ENCODE measurements at places on chromosomes 6 and 20. TPM values are rescaled to one million over a fixed set of nuclear protein-coding genes. Genes with fewer than 3 reads are reported as not detected.
A peak's percentile ranks its signal among the peaks of the same experiment; 100 is the strongest.

DNA sequence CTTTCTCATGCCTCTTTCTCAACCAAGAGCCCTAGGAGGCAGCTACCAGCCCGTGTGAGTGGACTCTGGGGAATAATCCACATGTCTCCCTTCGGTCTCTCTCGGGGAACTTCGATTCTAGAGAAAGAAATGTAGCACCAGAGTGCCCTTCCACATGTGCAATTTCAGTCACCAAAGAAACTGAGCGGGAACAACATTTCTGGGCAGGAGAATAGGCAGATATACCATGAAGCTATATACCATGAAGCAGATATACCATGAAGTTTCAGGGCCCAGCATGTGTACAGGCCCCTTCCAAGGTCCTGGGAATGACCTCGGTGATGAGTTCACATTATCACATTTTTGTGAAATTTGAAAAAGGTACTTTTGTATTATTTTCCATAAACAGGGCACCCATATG lies 60.8 kb downstream of the PDE10A start:
- no peak for DNase-seq

DNA sequence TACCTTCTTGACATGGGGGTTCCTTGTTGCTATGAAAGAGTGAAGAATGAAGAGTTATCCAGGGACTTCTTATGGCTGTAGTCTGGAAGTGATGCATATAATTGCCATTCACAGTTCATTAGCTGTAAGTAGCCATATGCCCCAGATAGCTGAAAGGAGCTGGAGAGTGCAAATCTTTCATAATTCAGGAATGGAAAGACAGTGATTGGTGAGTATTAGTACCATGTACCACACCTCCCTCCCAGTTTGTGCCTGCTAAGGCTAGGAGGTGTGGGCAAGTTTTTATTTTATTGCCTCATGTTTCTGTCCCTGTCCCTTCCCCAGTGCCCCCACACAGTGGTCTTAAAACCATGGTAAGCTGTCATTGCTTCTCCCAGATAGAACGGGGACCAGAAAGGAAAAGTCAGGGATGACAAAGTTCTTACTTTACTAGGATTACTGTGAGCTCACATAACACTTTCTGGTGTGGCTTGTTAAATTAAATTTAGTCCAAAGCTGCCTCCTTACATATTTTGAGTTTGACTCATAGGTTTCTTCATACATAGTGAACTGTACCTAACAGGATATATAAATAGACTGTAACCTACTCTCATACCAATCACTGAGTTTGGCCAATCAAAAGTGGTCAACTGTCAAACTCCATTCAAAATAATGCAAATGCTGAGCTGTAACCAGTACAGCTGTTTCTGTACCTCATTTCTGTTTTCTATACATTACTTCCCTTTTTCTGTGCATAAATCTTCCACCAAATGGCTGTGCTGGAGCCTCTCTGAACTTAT lies 119.4 kb downstream of the RFPL4B start:
- no peak for DNase-seq

GRCh38 chr6:144895313-144896278 lies 610.5 kb downstream of the UTRN start:
- DNase-seq: no peak

DNA sequence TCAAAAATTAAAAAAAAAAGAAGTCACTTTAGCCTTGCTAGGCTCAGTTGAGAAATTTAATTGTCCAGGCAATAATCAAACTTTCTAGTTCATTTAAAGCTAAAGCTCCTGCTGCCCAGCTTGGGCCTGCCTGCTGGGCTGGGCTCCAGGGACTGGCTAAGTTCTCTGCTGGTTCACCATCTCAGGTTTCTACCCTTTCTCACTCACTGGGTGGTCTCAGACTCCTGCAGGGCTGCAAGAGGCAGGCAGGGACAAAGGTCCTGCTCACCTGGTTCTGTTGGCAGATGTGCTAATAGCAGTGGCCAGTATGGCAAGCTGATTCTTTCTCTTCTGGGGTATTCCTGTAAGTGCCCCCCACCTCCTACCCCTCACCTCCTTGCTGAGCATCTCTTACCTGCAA lies 21.2 kb upstream of the RTF2 start:
- no peak for DNase-seq

GRCh38 chr20:42046371-42047085 lies 428.4 kb upstream of the CHD6 start:
- no peak for DNase-seq

DNA sequence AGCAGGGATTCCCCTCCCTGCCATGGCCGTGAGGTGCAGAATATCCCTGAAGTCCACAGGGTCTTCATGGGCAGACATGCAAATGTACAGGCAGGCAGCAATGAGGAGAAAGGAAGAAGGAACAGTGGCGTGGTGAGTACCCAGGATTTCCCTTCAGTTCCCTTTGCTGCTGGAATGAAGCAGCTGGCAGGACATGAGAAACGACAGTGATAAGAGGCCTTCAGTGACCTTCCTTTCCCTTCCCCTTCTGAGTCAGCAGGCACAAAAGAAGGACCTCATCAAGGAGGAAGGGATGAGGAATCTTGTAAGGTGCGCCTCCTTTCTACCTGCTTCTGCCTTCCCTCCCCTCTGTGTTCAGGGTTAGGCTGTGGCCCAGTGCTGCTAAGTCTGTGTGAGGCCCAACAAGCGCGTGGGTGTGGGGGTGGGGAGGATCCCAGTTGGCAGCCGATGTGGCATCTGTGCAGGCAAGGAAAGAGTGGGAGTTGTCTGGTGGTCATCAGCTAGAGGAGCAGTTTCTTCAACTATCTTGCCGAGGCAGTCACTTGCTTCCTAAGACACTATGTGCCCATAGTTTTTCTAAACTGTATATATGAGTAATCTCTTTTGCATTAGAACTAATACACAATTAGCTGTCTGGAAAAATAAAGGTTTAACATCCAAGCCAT lies 29.5 kb upstream of the FBXO9 start:
- DNase-seq: no peak

DNA sequence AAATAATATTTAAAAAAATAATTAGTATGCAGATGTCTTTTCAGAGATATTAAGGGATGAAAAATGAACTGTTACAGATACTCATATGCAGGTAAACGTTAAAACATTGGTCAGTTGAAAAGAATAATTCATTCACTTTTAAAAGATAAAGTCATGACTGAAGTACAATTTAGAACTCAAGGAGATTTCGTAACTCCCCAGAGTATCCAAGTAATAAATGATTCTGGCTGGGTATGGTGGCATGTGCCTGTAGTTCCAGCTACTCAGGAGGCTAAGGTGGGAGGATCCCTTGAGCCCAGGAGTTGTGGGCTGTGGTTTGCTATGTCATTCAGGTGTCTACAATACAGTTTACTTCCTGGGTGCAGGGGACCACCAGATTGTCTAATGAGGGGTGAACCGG lies 122.3 kb upstream of the TMEM181 start:
- no peak for DNase-seq

- peak; percentile 30 for DNase-seq
Observed at GRCh38 chr6:20661721-20662120, 127.5 kb downstream of the CDKAL1 start.

DNA sequence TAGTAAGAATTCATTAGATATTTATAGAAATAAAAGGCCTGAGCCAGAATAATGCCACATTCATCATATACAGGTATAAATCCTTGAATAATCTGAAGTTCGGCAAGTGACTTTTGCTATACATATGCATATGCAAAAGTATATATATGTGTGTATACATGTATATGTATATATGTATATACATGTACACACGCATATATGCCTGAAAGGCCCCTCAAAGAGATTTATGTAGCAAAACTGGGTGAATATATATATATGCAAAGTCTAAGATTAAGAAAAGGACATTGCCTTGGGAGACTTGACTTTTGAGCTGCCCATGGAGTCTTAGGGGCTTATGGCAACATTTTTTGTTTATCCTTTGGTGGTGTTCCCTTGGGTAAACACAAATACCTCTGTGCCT lies 231.4 kb downstream of the BMP2 start:
- no peak for DNase-seq

- DNase-seq: no peak
Observed at GRCh38 chr20:34843421-34843820, 18.0 kb upstream of the NCOA6 start.

GRCh38 chr6:164098857-164099267 lies 684.3 kb downstream of the QKI start:
- no peak for DNase-seq

- DNase-seq: no peak
Observed at GRCh38 chr6:46420921-46421638, 70.2 kb downstream of the RCAN2 start.

GRCh38 chr6:14072084-14072483 lies 45.5 kb upstream of the CD83 start:
- no peak for DNase-seq

- DNase-seq: no peak
Observed at GRCh38 chr20:59322585-59323454, 22.4 kb downstream of the EDN3 start.

DNA sequence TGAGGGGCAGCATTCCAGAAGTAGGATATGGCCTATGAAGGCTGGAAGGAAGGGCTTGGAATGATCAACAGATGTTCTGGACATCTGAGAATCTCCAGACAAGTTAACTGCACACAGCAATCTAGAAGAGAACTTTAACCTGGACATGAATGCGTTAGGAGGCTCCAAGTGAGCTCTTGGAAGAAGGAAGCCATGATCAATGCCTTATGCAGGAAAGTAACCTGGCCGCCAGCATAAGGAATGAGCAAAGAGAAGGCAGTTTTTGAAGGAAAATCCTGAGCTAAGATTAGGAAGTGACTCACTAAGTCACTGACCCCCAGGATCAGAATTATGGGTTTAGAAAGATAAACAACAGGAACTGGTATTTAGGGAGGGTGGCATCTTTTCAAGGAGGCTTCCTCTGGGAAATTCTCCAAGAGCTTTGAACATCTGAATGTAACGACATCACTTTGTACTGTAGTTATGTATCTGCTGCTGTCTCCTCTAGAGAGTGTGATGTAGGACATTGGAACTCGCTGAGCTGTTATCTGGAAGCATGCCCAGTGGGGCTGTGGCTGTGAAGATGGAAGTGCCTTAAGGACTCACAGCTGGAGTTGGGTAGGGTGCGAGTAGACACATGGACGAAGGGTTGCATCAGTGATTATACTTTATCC lies 236.8 kb downstream of the PACRG start:
- DNase-seq: no peak

- no peak for DNase-seq
Observed at GRCh38 chr20:46713957-46714834, 4.7 kb downstream of the SLC2A10 start.

GRCh38 chr20:36116807-36117441 lies 37.6 kb upstream of the EPB41L1 start:
- no peak for DNase-seq

DNA sequence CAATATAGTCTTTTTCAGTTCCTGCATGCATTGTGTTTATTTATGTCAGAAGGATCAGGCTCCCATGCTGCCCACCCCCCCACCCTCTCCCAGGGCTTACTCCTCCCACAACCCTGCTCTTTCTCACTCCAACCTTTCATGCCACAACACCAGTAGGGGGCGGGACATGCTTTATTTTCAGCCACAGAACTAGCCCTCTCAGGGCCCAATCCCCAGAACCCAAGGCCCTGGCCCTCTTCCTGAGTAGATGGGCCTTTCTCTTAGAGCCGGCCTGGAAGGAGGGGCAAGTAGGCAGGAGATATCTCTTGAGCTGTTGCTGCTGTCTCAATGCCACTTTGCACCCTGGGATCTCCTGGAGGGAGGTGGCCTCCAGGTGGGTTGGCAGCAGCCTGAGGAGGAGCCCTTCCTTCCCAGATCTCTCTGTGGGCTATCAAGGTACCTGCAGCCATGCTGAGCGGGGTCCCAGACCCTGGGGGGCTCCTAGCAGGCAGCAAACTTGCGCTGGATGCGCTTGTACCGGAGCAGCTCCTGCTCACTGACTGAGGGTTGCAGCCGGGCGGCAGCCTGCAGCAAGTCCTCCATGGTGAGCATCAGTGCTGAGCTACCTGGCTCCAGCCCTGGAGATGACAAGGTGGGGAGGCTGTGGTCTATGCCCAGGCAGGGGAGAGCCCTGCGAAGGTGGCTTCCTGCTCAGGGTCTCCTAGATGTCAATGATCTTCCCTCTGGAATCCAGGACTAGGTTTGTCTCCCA lies 3.5 kb downstream of the GNMT start:
- DNase-seq: no peak

DNA sequence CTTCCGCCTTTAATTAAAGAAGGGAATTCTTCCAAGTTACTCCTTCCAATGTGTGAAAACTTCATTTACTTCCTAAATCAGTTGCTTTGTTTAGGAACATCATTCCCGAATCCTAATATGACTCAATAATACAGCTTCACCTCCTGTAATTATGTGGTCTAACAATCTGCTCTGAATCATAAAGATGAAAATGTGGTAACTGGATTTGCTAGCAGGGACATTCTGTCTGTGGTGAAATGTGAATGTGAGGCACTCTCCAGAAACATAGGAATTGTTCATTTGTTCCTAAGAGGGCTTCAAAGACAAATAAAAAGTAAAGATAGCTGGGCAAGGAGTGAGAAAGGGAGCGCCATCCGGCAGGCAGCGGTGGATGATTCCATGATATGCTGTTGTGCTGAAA lies 678.1 kb downstream of the KIF16B start:
- DNase-seq: no peak

GRCh38 chr6:67393356-67393755 lies 1241.7 kb upstream of the ADGRB3 start:
- DNase-seq: no peak

- peak; percentile 17 for DNase-seq
Observed at GRCh38 chr20:25987073-25987927, 290.6 kb upstream of the ZNF337 start.

- DNase-seq: no peak
Observed at GRCh38 chr6:170086639-170087420, 204.0 kb downstream of the DLL1 start.

GRCh38 chr20:11965602-11966001 lies 47.9 kb downstream of the BTBD3 start:
- DNase-seq: no peak

GRCh38 chr20:15922556-15922955 lies 650.7 kb downstream of the KIF16B start:
- no peak for DNase-seq

GRCh38 chr6:33458676-33459075 lies 4.3 kb downstream of the ZBTB9 start:
- no peak for DNase-seq

DNA sequence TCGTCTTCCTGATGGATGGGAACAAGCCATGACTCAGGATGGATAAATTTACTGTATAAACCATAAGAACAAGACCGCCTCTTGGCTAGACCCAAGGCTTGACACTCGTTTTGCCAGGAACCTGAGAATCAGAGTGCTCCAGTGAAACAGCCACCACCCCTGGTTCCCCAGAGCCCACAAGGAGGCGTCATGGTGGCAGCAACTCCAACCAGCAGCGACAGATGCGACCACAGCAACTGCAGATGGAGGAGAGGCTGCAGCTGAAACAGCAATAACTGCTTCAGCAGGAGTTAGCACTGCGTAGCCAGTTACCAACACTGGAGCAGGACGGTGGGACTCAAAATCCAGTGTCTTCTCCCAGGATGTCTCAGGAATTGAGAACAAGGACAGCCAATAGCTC lies 100.9 kb upstream of the SAMD5 start:
- DNase-seq: no peak

GRCh38 chr6:89895276-89895874 lies 1.1 kb downstream of the GJA10 start:
- peak; percentile 62 for DNase-seq

Gene LY6G6C
- not detected for polyA plus RNA-seq

Gene NUP43
- polyA plus RNA-seq: 42.0 TPM

Gene OSER1
- polyA plus RNA-seq: 50.7 TPM

Gene TMC2
- polyA plus RNA-seq: 0.32 TPM

Gene CST5
- polyA plus RNA-seq: 0.55 TPM

Gene XKR7
- 0.34 TPM for polyA plus RNA-seq

Gene CABLES2
- 8.4 TPM for polyA plus RNA-seq

Gene ECT2L
- polyA plus RNA-seq: 0.20 TPM

Gene SCRT2
- polyA plus RNA-seq: 0.05 TPM

Gene PSORS1C2
- 0.17 TPM for polyA plus RNA-seq

Gene LRP11
- 35.6 TPM for polyA plus RNA-seq

Gene PNPLA1
- polyA plus RNA-seq: 1.7 TPM
